ENCODE measurements at places on chromosomes 5 and 9.
A peak's percentile ranks its signal among the peaks of the same experiment; 100 is the strongest.

DNA sequence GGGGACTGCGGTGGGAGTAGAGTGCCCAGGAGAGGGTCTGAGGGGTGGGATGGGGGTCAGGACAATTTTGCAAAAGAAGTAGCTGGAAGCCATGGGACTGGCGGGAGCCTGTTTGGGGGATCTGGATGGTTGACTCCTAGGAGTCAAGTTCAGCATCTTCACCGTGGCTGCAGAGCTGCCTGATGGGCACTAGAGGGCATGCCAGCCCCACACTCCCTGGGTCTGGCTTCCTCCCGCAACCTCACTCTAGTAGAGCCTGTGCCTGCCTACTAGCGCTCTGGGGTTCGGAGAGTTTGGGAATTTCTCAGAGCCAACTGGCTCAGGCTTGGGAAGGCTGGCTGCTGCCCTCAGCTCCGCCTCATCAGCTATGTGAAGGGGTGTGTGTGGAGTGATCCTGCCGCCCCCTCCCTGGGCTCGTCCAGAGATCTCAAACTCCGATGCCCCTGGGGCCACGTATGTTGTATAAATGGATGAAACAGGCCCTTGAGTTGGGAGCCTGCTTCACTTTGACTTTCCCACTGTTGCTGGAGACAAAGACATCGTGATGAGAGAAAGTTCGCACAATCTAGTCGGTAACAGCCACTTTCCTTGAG lies 10.8 kb downstream of the TSPAN17 start:
- DNase-seq, result peak; percentile 74

DNA sequence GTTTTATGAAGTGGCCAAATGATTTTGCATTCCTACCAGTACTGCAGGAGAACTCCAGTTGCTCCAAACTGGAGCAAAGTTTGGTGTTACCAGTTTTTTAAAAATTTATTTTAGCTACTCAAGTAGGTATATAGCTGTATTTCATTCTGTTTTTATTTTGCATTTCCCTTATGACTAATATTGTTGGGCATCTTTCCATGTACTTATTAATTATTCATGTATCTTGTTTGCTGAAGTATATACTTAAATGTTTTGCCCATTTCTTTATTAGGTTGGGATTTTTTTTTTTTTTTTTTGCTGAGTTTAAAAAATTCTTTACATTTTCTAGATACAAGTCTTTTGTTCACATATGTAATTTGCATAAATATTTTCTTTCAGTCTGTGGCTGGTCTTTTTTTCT lies 386.6 kb upstream of the DAB2 start:
- no peak for DNase-seq

GRCh38 chr5:172172912-172173563 lies 15.0 kb downstream of the STK10 start:
- DNase-seq, result no peak

DNA sequence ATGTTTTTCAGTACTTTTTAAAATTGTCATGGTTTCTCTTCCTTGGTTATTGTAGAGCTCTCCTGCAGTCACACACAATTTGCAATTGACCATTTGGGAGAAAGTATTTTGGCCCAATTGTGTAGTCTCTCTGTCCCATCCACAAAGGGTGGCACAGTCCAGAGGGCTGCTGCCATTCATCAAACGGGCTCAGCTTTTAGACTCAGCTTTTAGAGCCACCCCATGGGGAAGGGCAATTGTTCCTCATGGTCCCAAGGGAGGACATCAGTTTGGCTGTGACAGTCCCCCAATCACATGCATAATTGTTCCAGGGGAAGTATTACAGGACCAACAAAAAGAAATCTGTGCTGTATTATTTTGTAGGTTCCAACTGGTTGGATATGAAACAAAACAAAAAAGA lies 207.6 kb downstream of the ZNF462 start:
- DNase-seq, result no peak

GRCh38 chr9:129148463-129149204 lies 29.4 kb downstream of the IER5L start:
- no peak for DNase-seq

DNA sequence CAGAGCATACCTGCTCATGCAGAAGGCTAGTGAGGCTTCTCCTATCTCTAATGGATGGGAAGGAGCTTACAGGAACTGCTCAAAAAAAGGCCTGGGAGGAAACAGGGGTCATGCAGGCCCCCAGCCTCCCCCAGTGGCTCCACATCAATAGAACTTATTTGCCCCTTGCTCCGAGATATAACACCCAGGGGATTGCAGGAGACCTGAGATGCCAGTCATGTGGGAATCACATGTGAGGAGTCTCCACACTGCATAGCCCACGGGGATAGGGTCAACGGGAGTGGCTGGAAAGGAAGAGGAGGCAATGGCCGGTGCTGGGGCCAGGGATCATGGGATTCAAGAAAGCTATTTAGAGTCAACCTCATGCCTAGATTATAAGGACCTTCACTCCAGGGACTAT lies 76.2 kb downstream of the NRG2 start:
- no peak for DNase-seq

DNA sequence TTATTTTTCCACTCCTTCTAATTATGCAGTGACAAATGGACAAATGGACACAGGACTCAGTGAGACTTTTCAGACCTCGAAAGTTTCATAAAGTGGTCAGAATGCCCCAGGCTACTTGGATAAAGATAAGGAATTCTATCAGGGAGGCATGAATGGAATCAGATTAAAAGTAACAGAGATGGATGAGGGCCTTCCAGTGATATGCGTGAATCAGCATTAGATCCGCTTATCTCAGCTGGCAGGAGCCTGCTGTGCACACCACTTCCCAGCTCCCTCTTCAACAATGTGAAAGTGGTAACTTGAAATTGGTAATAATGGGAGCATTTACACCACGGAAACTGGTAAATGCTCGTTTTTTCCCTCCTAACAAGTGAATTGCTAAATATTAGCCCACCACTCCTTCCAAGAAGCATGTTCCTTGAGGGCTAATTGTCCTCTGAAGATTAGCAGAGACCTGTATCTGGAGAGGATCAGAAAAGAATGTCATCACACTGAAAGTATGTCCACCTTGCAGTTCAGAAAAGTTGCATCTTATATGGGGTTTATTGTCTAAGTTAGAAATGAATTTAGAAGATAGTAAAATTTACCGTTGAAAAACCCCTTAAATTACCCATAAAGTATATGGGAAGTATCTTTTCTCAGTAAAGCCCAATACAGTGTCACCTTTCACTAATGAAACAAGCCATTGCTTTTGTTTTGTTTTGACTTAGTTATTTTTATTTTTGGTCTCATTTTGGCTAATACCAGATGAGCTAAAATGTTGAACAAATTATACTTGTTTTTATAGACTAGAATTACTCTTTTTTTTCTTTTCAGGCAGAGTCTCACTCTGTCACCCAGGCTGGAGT lies 125.3 kb downstream of the DPYSL3 start:
- no peak for DNase-seq

- DNase-seq, result no peak
These were observed 1.6 kb downstream of the FBLL1 start for GRCh38 chr5:168530621-168531150.

- no peak for DNase-seq
These were observed 281.9 kb upstream of the ANKRD55 start for GRCh38 chr5:56515011-56515410.

DNA sequence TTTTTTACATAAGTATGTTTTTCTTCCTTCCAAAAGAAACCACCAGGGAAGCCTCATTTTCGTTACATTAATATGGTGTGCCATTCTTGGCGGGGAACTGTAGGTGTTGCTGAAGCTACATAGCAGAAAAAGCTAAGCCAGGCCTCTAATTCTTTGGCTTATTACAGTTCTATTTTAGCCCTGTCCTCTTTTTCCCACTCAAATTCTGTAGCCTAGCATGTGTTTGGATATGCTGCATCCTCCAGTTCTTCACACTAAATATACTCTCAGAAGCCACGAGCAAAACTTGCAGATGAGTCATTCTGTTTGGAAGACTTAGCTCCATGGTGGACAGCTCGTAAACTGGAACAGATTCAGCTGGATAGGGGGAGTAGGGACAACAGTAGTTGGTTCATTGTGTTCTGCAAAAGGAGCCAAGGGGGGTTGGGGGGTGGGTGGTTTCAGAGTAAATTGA lies 369.4 kb downstream of the TMEM161B start:
- no peak for DNase-seq

DNA sequence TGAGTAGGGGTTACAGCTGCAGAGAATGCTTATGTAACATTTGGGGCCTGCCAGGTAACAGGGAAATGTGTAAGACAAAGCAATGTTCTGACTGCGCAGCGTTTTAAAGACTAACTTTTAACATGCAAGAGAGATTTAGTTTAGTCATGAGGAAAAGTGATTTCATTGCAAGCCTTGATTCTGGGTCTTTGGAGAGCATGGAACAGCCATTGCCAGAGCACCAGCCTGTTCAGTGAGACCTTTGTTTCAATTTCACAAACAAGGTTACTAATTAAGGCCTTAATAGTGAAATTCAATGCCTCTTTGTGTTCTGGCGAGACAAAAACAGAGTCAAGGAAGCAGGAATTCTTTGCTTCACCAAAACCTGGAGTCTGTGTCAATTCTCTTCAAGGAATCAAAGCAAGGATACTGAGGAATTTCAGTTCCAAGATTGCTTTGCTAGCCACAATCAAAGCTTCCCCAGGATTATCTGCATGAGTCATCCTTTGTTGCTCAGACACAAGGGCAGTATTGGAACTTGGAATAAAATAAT lies 14.4 kb downstream of the CKMT2 start:
- no peak for DNase-seq

DNA sequence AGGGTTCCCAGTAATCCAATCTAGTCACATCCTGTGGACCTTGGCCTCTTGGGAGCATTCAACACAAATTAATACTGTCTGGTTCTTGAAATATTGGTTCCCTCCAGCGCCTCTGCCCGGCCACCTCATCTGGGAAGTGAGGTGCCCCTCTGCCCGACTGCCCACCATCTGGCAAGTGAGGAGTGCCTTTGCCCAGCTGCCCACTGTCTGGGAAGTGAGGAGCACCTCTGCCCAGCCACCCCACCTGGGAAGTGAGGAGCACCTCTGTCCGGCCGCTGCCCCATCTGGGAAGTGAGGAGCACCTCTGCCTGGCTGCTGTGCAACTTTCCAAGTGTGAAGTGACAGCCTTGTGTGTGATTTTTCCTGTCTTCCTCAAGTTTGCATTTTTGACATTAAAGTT lies 42.7 kb upstream of the SMIM15 start:
- DNase-seq, result no peak

- DNase-seq, result no peak
These were observed 72.3 kb downstream of the WNK2 start for GRCh38 chr9:93255994-93256877.

- no peak for DNase-seq
These were observed 73.9 kb upstream of the UNC5A start for GRCh38 chr5:176736301-176736930.

GRCh38 chr9:121074370-121075250 lies at the start of gene CNTRL:
Gene CNTRL (plus strand): TSS chr9:121074955. CDS start chr9:121088327, 13,372 bp downstream.
- DNase-seq, result peak; percentile 96

DNA sequence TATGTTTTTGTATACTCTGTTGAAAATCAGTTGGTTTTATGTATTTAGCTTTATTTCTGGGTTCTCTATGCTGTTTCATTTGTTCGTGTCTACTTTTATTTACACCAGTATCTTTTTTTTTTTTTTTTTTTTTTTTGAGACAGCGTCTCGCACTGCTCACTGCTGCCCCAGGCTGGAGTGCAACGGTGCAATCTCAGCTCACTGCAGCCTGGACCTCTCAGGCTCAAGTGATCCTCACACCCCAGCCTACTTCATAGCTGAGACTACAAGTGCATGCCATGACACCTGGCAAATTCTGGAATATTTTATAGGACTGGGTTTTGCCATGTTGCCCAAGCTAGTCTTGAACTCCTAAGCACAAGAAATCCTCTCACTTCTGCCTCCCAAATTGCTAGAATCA lies 869.4 kb upstream of the CDH6 start:
- DNase-seq, result no peak

DNA sequence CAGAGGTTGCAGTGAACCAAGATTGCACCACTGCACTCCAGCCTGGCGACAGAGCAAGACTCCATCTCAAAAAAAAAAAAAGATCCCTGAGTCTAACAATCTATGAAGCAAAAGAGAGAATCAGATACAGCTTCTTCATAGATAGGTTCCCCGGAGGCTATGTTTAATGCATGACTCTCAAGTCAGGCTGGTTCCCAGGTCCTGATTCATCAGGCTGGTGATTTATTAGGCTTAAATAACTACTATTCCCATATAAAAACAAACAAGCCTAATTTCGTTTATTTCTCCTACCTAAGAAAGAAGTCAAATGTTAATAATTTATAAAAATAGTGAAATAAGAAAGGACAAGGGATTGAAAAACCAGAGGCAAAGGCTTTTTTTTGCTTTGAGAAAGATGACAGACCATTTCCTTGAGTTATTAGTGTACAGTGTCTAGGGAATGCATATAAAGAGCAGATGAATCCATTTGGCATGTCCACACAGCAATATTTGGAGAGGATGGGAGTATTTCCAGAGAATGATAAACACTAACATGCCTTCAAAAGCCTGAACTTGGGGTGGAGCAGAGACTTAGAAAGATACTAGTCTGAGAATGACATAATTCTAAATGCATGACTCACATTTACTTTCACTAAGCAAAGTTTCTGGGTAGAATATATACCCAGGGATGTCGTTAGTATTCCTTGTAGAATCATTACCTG lies 115.3 kb downstream of the NREP start:
- no peak for DNase-seq

- DNase-seq, result no peak
These were observed 281.0 kb upstream of the IRX2 start for GRCh38 chr5:3032513-3032912.

- DNase-seq, result no peak
These were observed 255.5 kb downstream of the CAAP1 start for GRCh38 chr9:26637101-26637500.

- DNase-seq, result no peak
These were observed 17.8 kb downstream of the CTNNA1 start for GRCh38 chr5:138770977-138771376.

DNA sequence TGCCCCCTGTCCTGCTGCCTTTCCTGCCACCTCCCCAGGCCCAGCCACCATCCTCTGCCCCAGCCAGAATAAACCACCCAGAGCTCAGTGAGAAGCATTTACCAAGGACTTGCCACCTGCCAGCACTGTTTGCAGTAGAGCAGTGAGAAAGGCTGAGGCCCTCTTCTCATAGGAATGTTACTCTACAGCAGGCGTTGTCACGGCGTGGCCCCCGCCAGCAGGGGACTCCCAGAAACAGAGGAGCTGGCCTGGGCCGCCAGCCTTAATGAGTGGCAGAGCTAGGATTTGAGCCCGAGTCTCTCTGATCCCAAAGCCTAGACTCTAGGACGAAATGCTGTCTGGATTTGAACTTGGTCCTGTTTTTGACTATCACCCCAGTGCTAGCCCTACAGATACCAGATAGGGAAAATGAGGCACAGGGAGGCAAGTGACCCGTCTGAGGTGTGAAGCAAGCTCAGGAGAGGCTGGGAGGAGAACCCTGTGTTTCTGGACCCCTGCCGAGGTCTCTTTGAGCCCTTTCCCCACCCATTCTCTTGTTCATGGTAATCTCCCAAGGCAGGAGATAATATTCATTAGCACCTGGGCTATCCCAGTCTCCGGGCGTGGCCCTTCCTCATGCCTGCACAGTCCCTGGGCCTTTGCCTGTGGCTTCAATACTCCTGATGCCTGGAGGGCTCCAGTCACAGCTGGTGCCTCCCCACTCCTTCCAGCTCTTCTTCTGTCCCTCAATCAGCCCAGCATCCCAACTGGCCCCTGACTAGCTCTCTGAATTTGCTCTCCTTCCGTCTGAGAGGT lies 30.7 kb downstream of the HRH2 start:
- DNase-seq, result no peak

All from activated CD4-positive, alpha-beta T cell treated with anti-CD3 and anti-CD28 coated beads, Interleukin-2, Interleukin-6, amounts not matched to agents 100 ng/mL and 50 ng/mL, durations not matched to agents 16 hours and 8 hours (primary cell).